Glomerular endothelial cell (primary cell): ENCODE measurements at places on chromosomes 4 and X. TPM values are rescaled to one million over a fixed set of nuclear protein-coding genes. Genes with fewer than 3 reads are reported as not detected.

GRCh38 chrX:155169881-155170280 lies 46.4 kb upstream of the VBP1 start:
- no peak for DNase-seq

The ARMCX4 gene
- 5.8 and 7.2 TPM in 2 replicates for total RNA-seq

DNA sequence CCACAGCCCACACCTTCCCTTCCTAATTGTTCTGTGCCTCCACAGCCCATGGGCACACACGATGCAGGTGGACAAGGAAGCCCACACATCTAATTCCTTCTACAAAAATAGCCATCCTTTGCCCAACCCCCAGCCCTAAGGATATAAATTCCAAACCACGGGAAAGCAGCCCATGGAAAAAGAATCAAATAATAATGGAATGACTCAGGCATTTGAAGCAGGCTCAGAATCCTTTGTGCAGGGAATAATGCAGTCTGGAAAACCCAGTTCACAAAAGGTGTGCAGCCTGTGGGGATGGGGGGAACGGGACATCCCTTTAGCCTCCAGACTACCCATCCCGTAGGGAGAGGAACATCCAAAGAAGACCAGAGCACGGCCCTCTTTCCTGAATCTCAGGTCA lies 342.3 kb upstream of the GALNT7 start:
- DNase-seq = no peak

DNA sequence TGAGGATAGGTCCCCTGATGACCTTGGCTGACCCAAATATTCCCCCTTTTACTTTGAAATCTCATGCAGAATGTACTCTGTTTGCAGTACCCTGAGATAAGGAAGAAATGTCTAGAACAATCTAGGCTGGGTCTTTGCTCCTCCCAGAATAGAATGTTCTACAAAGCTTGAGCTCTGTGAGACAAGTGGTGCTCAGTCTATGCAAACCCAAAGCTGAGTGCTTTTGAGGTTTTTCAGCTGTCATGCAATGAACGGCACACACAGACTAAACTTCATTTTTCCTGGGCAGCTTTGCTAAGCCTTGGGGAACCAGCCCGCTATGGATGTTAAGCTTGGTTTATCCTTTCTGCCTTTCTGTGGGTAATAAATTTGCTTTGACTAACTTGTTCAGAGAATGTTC lies 513.6 kb downstream of the FAT4 start:
- DNase-seq = no peak

The ETDB gene
- not detected in 2 replicates for total RNA-seq

DNA sequence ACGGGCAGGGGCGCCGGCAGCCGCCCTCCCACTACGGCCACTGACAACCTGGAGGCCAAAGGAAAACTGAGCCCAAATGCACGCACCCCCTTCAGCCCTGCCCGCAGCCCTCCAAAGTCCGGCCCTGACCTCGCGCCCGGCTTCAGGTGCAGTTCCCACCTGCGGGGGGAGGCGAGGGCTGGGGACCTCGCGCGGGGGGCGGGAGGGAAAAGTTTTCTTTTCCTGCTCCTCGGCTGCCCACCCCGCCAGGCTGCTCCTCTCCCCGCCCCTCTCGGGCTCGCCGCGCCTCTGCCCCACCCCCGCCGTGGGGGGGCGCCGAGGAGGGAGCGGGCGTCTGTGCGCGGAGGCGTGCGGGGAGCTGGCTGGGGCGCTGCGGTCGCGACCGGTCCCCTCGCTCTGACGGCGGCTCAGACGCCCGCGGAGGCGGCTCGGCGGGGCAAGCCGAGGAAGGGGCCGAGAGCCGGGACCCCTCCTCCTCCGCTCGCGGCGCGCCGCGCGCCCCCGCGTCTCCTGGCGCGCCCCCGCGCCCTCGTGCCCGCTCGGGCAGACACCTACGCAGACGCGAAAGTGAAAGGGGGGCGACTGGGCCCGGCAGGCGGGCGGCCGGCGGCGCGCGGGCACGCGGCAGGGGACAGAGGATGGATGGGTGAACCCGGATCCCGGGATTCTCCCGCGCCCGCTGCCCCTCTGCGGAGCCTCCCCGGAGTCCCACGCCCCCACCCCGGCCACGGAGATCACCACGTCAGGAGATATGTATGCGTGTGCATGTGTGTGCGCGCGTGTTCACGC lies 3.1 kb upstream of the NR3C2 start:
- no peak for DNase-seq

The GSX2 gene
- not detected in 2 replicates for total RNA-seq
